ENCODE measurements at places on chromosomes 7 and 10.
A peak's percentile ranks its signal among the peaks of the same experiment; 100 is the strongest.

DNA sequence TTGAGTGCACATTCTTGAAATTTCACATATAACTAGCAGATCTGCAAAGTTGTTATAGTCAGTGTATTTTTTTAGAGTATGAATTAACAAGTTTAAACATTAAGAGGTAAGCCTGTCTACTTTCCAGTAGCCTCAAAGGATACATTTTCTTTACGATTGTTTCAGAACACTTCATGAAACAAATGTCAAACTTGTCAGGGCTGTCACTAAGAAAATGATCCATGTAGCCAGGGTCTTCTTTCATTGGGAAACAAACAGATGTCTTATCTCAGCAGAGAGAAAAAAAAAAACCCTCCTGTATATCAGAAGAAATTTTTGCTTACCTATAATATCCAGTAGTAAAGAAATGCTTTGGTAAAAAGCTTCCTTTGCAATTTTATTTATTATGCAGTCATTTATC lies 192.4 kb downstream of the PHF14 start:
- DNase-seq: no peak

GRCh38 chr10:59898125-59898835 lies 8.1 kb downstream of the CCDC6 start:
- DNase-seq: no peak

- DNase-seq: no peak
Measured at GRCh38 chr10:129440247-129440646, 26.8 kb upstream of the MGMT start.

DNA sequence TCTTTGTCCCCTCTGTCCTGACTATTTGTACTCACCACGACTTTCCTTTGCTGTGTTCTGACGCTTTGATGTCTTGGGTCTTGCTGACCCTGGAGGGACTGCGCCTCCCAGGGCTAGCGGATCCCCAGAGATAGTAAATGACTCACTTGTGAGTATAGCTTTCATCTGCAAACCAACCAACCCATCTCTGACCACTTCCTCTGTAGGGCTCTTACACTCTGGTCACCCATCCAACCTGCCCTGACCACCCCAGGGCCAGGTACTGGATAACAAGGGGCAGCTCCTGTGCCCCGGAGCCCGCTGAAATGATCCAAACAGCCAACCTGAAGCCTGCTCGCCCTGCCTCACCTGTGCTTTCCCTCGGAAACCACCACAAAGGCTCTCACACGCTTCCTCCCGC lies 125.2 kb upstream of the CARD11 start:
- DNase-seq: no peak

DNA sequence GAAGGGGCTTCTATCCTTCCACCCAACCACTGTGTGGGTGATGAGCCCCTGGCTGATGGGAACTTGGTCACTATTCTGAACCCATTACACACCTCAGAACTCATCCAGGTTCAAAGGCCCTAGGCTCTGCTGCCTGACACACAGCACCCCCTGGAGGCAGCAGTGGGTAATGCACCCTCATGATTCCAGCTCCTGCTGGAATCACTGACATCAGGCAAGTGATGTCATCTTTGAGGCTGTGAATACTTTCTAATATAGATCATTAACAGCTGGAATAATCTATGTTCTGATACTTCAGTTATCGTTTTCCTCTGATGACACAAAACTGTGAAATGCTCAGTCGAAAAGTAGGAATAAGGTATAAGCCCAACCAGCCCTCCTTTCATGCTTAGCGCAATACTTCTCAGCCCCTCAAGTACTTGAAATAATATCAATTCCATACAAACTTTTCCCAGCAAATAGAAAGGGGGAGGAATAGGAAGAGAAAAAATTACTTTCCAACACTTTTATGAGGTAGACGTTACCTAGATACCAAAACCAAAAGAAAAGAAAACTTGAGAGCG lies 7.5 kb upstream of the RBP3 start:
- peak; percentile 38 for DNase-seq
